ENCODE measurements at places on chromosomes 1 and 21.

DNA sequence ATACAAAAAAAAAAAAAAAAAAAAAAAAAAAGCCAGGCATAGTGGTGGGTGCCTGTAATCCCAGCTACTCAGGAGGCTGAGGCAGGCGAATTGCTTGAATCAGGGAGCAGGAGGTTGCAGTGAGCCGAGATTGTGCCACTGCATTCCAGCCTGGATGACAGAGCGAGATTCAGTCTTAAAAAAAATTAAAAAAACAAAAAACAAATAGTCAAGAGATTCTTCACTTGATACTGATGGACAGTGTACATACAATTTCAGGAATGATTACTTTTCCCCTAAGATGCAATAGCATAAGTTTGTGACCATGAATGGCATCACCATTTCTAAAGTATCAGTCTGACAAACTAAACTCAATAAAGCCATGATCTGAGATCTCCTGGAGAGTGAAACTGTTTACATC is 60.8 kb upstream of the IVNS1ABP start:
- no peak for DNase-seq

DNA sequence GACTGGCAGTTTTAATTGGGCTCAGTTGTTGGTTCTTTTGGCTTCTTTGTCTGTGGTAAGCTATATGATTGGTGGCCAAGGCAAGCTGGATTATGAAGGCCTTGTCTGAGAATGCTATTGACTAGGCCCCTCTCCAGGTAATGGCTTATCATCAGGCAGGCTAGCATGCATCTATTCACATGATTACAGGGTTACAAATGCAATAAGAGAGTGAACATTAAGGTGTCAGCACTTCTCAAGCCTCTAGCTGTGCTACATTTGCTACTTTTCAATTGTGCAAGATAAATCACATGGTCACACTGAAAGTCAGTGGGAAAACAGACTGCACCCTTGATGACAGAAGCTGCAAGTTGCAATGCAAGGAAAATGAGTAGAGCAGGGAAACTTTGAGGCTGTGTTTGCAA is 550.9 kb upstream of the TMPRSS15 start:
- DNase-seq: no peak

DNA sequence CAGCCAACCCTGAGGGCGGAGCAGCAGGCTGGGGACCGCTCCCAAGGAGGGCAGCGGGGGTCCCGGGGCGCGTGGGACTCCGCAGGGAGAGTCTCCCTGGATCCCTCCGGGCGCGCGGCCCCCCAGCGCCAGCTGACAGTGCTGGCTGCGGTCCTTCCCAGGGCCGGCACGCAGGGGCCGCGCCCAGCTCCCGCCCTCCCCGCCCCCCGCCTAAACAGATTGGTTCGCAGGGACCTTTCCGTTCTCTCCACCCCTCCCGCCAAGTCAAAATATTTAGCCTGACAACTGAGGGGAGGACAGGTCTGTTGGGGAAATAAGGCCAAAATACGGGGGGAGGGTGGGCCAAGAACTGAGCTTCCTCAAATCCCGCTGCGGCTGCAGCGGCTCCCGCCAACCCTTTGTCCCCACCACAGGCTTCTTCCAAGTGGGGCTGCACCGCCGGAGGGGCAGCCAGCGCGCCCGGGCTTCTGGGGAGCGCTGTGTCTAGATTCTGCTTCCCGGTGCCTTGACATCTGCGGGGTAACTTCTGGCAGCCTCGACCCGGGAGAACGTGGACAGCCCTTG is at the start of gene INSRR:
Gene INSRR, minus strand, starts transcription at position 159 of the 564 bp plus-strand sequence. CDS start 496 bp downstream, outside the sequence.
- no peak for DNase-seq

GRCh38 chr1:182087719-182088350 is 26.3 kb upstream of the ZNF648 start:
- DNase-seq: no peak

- no peak for DNase-seq
Measured at GRCh38 chr1:111006556-111006955, 42.8 kb upstream of the LRIF1 start.

- DNase-seq: no peak
Measured at GRCh38 chr1:115211071-115211745, 121.9 kb upstream of the TSPAN2 start.

GRCh38 chr1:22889213-22889827 is 83.3 kb downstream of the LACTBL1 start:
- peak; percentile 51 for DNase-seq

- DNase-seq: no peak
Measured at GRCh38 chr1:1308756-1309250, 406 bp downstream of the PUSL1 start.

DNA sequence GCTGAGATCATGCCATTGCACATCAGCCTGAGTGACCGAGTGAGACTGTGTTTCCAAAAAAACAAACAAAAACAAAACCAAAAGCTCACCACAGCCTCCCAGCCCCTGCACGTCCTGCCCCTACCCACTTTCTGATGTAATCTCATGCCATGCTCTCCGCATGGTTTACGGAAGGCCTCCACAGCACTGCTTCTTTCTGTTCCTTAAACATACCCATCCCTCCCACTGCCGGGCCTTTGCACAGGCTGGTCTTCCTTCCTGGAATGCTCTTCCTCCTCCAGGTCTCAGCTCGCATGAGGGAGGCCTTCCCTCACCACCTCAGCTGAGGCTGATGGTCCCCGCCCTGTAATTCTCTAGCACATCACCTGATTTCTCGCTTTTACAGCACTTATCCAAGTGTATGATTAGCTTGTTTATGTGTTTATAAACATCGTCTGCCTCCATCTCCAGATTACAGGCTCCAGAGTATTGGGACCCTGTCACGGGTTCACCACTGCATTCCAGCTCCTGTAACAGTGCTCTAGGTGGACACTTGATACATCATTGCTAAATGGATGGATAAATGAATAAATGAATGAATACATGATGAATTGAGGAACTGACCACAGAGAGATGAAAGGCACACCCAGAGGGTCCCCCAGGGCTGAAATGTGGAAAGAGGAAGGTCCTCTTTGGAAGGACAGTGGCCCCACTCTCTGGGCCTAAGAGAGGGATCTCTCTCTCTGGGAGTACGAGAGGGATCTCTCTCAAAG is 22.1 kb downstream of the TCEA3 start:
- no peak for DNase-seq

- no peak for DNase-seq
Measured at GRCh38 chr21:14285147-14285761, 69.3 kb downstream of the RBM11 start.

- DNase-seq: no peak
Measured at GRCh38 chr1:231919886-231920285, 293.3 kb downstream of the DISC1 start.

GRCh38 chr1:47710329-47711071 is 272.7 kb downstream of the FOXD2 start:
- peak; percentile 64 for DNase-seq

DNA sequence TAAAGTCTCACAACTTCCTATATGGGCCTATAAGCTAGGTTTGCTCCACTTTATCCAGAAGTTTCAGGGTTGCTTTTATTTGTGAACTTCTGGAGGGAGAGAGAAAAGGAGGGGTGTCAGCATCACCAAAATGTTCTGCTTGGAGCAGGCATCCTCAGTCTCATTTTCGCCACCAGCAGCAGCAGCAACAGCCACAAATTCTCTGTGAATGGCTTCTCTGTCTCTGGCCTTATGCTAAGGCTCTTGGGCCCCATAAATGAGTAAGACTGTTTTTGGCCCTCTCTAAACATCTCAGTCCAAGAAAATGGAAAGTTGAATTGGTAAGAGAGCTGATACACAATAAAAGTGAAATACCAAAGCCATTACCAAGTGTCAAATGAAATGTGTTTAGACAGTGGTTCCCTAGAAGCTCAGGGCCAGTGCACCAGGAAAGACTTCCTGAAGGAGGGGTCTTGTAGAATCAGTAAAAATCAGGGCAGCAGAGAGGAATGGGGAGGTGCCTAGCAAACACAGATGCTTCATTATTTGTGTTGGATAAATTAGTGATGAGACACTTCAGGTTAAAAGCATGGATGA is 53.0 kb upstream of the SPATA6 start:
- no peak for DNase-seq

- peak; percentile 85 for DNase-seq
Measured at GRCh38 chr21:44085491-44086321, 21.5 kb upstream of the PWP2 start.

- no peak for DNase-seq
Measured at GRCh38 chr1:1986451-1987141, 17.0 kb downstream of the CFAP74 start.

DNA sequence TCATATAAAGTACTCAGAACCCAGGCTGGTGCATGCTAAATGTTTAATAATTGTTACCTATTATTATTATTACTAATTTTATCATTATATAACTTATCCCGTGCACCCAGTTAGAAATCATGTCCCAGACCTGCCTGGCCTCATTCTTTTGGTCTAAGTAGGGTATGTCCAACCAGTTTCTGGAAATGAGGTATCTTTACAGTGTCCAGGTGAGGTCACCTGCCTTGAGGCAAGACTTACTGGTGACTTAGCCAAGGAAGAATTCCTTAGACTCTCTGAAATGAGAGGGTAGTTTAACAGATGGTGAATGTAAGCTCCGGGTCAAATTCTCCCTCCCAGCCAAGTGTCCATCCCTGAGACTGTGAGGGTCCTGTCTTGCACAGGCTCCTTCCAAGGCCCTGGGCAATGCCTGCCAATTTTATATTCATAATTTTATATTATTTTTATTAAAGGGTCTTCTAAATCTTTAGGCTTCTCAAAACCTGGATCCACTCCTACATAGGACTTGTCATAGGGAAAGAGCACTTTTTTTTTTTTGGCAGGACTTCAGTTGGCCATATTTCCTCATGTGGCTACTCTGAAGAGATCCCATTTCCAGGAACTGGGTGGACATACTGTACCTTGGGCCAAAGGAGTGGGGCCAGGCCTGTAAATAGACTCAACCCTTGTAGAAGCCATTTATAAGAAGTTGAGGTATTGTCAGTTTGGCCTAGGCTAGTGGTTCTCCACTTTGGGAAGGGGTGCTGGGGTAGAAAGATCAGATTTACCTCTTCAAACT is 96.7 kb upstream of the KCNA3 start:
- no peak for DNase-seq

- DNase-seq: no peak
Measured at GRCh38 chr1:74693473-74693872, 19.9 kb upstream of the ERICH3 start.

- no peak for DNase-seq
Measured at GRCh38 chr1:43015269-43015668, 56.6 kb upstream of the SLC2A1 start.

- DNase-seq: no peak
Measured at GRCh38 chr1:163561580-163562295, 240.0 kb downstream of the NUF2 start.

GRCh38 chr1:75208862-75209261 is 74.7 kb downstream of the LHX8 start:
- no peak for DNase-seq

DNA sequence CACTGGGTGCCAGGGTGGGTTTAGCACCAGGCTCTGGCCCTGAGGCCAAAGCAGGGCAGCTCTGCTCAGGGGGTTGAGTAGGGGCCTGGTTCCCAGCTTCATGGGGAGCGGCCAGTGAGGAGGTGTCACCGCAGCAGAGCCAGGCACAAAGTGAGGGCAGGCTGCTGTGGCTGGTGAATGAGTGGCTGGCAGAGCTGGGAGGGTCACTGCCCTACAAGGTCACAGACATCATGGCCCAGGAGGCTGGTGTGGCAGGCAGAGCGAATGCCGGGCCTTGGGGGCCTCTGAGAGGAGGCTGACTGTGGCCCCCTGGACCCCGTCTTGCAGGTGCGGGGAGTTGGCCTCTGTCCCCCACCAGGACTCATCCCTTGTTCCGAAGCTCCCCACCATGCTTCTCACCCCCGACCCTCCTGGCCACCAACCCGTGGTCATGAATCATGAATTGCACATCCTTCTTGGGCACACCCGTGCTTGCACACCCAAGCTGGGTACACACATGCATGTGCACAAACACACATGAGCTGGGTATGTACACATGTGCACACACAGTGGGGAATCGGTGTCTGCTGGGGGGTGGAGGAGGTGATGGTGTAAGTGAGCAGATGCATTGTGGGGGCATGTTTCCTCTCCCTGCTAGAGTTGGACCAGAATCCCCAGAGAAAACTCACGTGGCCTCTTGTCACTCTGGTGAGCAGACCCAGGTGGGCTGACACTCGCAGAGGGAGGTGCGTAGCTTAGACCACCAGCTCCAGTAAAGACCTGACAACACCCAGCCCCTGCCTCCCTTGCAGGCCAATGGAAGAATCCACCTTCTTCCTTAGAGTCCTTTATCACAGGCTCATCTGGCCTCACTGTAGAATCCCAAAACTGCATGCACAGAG is 4.8 kb upstream of the GNB1 start:
- no peak for DNase-seq

GRCh38 chr1:93874025-93874651 is 4.9 kb downstream of the DNTTIP2 start:
- DNase-seq: no peak

GRCh38 chr1:208772891-208773290 is 528.7 kb upstream of the PLXNA2 start:
- no peak for DNase-seq

- no peak for DNase-seq
Measured at GRCh38 chr1:6033124-6033523, 12.6 kb upstream of the KCNAB2 start.

GRCh38 chr21:40243685-40244084 is 376.4 kb downstream of the PCP4 start:
- no peak for DNase-seq

DNA sequence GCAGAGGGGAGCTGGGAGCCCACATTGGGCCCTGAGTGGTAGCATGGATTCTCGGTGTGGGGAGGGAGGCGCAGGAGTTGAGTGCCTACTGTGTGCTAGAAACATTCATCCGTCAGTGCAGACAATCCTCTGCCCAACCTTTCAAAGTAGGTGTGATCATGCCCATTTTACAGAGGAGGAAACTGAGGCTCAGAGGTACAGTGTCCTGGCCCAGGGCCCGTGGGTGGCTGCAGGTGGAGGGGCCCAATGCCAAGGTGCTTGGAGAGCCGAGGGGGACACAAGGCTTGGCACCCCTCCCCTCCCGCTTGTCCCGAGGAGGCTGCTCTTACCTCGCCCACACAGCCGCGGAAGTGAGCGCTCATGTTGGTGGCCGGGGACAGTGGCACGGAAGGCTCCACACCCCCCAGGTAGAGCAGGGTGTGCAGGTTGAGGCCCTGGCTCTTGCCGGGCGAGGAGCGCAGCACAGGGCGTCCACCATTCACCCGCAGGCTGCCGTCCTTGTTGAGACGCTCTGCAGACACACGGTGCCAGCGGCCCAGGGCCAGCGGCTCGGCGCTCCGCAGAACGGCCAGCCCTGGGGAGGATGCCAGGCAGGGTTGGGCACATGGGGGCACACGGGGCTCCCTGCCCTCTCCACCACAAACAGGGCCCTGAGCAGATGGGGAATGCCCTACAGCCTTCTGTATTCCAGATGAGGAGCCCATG is 16.6 kb downstream of the LDLRAD2 start:
- DNase-seq: no peak
